ENCODE measurements at places on chromosomes 7 and 10. TPM values are rescaled to one million over a fixed set of nuclear protein-coding genes. Genes with fewer than 3 reads are reported as not detected.

C10orf95 gene
- 5.6 TPM for total RNA-seq

EMX2 gene
- total RNA-seq: not detected

TMEM213 gene
- 0.05 TPM for total RNA-seq

MBL2 gene
- total RNA-seq: not detected

GRID2IP gene
- 0.35 TPM for total RNA-seq

NAT16 gene
- total RNA-seq: not detected

GRCh38 chr7:47443049-47443448 is 138.9 kb downstream of the TNS3 start:
- H3K27ac ChIP-seq: no peak overlapping the region
- H3K4me3 ChIP-seq: no peak overlapping the region
- DNase-seq: no peak
- peaks cover 25% of the 10 kb centered on the region for H3K36me3 ChIP-seq

DNA sequence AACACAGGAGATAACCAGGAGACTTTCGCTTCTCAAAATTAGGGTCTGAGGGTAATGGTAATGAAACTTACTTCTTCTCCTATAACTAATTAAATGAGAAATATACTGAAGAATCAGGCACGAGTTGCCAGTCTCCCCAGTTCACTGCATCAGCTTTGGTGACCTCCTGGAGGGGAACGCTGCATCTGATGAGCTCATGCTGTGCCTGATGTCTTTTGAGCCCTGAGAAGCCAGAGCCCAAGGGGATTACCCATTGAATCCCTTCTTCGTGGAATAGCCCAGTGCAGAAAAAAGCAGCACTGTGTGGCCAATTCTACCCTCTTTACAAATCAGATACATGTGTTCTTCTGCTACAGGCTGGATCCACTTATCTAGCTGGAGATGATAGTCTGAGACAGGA is 45.1 kb downstream of the CYP2C9 start:
- H3K4me3 ChIP-seq: no peak overlapping the region
- H3K27me3 ChIP-seq: no peaks in the 10 kb centered on the region
- H3K4me1 ChIP-seq: no peaks in the 10 kb centered on the region

GRCh38 chr10:11339013-11339412 is 272.4 kb downstream of the USP6NL start:
- no peaks in the 10 kb centered on the region for H3K36me3 ChIP-seq
- no peaks in the 10 kb centered on the region for H3K27me3 ChIP-seq
- no peak overlapping the region for H3K4me3 ChIP-seq
- DNase-seq: no peak
- no peaks in the 10 kb centered on the region for H3K4me1 ChIP-seq

DNA sequence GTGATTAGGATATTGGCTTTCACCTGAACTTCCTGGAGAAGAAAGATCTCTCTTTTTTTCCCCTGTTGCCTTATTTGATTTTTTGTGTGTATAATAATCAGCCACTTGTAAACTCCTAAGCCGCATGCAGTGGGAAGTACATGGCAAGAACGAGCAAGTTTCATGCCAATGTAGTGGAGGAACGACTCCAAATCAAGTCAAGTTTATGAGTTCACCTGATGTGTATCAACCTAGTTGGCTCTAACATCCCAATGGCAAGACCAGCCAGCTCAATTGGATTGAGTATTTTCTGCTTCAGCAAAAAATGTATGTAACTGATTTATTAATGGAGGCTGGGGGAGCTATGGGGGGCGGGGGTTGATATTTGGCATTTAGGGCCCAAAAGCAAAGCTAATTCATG is 65.5 kb upstream of the LYZL1 start:
- no peaks in the 10 kb centered on the region for H3K4me1 ChIP-seq
- no peak overlapping the region for H3K27ac ChIP-seq
- no peak overlapping the region for H3K4me3 ChIP-seq
- no peak for DNase-seq
- no peaks in the 10 kb centered on the region for H3K27me3 ChIP-seq
- no peaks in the 10 kb centered on the region for H3K36me3 ChIP-seq

GRCh38 chr7:81499262-81500116 is 270.4 kb downstream of the HGF start:
- no peak overlapping the region for H3K27ac ChIP-seq
- no peaks in the 10 kb centered on the region for H3K27me3 ChIP-seq
- no peak overlapping the region for H3K4me3 ChIP-seq
- H3K36me3 ChIP-seq: no peaks in the 10 kb centered on the region
- DNase-seq: peak; percentile 69

DNA sequence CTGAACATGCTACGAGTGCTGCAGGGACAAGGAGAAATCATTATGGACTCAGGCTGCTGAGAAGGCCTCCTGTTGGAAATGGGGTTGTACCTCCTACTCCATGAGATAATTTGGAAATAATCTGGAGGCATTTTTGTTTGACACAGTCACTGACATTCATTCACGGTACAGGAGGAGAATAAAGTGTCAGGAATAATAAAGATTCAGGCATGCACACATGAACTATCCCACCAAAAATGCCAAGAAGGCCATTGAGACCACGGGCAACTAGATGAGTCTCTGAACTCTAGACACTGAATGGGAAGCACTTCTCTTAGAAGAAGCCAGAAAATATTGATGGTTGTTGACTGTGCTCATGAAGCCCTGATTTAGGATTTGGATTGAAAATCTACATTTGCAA is 220.9 kb upstream of the HABP2 start:
- H3K27me3 ChIP-seq: no peaks in the 10 kb centered on the region
- H3K27ac ChIP-seq: no peak overlapping the region
- peaks cover 2% of the 10 kb centered on the region for H3K4me1 ChIP-seq
- no peak for DNase-seq

DNA sequence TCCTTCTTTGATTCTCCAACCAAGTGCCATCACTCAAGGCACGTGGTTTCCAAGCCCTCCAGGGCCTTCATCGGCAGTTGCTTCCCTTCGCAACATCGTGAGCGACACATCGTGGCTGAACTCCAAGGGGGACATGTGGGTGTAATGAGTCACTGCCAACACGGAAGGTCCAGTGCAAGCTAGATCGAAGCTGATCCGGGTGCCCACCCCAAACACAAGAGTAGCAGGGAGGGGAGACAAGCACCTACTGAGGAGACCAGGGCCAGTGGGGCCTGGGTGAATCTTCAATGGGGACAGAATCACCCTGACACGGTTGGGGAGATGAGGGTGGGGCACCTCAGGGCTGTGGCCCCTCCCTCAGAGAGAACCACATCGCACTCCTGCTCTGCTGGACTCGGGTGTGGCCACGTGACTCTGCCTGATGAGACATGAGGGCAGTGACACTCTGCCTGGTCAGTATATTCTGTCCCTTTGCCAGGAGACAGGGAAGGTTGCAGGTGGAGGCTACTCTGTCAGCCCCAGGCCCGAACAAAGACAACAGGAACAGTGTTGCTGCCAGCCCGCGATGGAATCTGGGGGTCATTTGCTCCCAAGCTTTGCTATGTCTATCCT is 36.8 kb upstream of the HSPA12A start:
- DNase-seq: no peak
- no peaks in the 10 kb centered on the region for H3K27me3 ChIP-seq
- no peak overlapping the region for H3K4me3 ChIP-seq
- no peak overlapping the region for H3K27ac ChIP-seq
- H3K36me3 ChIP-seq: no peaks in the 10 kb centered on the region
- no peaks in the 10 kb centered on the region for H3K4me1 ChIP-seq

DNA sequence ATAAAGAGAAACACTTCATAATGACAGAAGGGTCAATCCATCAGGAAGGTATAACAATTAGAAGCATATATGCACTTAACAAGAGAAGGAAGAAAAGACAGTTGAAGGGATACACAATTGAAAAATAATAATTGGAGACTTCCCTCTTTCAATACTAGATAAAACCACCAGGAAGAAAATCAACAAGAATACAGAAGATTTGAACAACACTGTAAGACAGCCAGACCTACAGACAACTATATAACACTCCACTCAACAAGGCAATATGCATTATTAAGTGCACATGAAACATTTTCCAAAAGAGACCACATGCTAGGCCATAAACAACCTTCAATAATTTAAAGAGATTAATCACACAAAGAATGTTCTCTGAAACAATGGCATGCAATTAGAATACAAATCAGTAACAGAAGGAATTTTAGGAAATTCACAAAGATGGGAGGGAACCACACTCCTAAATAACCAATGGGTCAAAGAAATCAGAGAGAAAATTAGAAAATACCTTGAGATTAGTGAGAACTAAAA is 35.1 kb downstream of the ZNF438 start:
- H3K36me3 ChIP-seq: peaks cover 13% of the 10 kb centered on the region
- H3K4me3 ChIP-seq: no peak overlapping the region
- DNase-seq: no peak
- H3K4me1 ChIP-seq: no peaks in the 10 kb centered on the region
- H3K27me3 ChIP-seq: no peaks in the 10 kb centered on the region
- peak overlapping the region; percentile 90 for H3K27ac ChIP-seq

- H3K4me3 ChIP-seq: no peak overlapping the region
- peaks cover 16% of the 10 kb centered on the region for H3K4me1 ChIP-seq
- no peak overlapping the region for H3K27ac ChIP-seq
- DNase-seq: no peak
Observed at GRCh38 chr10:75102830-75103673, 8.4 kb upstream of the SAMD8 start.

GRCh38 chr7:20284771-20285143 is 45.9 kb upstream of the ITGB8 start:
- DNase-seq: no peak
- no peaks in the 10 kb centered on the region for H3K27me3 ChIP-seq
- H3K27ac ChIP-seq: no peak overlapping the region

GRCh38 chr7:38927751-38928150 is 18.8 kb upstream of the VPS41 start:
- no peak overlapping the region for H3K27ac ChIP-seq
- no peak overlapping the region for H3K4me3 ChIP-seq
- peaks cover 17% of the 10 kb centered on the region for H3K4me1 ChIP-seq
- H3K36me3 ChIP-seq: no peaks in the 10 kb centered on the region
- no peak for DNase-seq

- peak overlapping the region; percentile 33 for H3K27ac ChIP-seq
Observed at GRCh38 chr7:155669717-155670505, 25.4 kb downstream of the RBM33 start.

DNA sequence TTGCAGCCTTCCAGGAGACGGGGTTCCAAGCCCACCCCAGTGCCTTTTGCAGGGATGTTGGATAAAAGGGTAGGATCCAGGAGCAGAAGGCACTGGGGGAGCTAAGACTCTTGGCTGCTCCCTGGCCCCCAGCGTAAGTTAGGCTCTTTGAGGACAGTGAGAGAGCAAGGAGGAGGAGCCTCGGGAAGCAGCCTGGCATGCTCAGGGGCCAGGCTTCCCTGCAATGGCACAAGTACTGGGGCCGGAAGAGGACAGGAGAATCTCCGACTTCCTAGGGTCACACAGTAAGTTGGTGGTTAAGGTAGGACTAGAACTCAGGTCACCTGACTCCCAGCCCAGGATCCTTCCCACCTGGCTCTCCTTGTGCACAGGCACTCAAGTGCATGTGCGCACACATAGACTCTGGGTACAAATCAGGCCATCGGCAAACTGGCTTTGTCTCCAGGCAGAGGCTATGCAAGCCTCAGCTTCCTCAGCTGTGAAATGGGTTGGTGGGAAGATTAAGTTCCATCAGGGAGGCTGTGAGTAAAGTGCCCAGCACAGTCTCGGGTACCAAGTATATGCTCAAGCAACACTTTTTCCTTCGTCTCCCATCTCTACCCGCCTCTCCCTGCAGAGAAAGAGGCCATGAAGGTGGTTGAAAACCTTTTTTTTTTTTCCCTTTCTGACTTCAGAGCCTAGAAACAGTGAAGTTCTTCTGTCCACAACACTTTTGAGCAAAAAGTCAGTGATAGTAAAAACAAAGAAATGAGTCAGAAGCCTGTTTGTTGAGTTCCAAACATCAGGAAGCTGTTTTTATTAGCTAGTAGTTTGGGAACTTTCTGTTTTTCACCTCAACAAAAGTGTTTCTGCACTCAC is 79.1 kb downstream of the NEURL1 start:
- H3K4me3 ChIP-seq: no peak overlapping the region
- H3K4me1 ChIP-seq: no peaks in the 10 kb centered on the region
- H3K27me3 ChIP-seq: no peaks in the 10 kb centered on the region
- H3K36me3 ChIP-seq: no peaks in the 10 kb centered on the region
- no peak overlapping the region for H3K27ac ChIP-seq

DNA sequence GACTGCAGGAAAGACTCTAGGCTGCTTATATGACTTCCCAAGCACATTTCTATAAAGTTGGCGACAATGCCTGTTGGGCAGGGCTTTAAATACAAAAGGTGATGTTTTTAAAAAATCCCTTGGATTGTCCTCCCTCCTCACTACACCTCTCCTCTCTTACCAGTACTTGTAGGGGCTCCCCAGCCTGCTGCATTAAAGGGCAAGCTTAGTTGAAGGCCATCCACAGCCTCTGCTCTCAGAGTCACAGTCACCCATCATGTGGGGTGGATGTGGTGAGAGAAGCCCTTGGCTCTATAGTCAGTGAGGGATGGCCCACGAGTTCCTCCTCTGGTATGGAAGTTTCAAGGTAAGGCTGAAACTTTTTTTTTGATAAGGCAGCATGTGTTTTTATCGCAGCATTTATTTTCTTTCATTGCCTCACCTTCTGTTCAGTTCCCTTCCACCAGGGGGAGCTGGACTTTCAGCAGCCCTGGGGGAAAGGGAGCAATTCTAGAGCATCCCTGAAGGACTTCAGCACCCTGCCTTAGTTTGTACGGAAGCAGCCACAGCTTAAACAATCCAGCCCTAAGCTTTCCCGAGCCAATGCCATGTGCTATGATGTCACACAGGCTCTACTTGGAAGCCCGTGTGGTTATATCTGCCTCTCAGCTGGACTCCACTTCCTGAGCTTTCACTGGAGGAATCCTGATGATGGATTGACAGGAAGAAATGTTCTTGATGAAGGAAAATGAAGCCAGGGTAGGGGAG is 131.9 kb downstream of the CALCR start:
- no peaks in the 10 kb centered on the region for H3K36me3 ChIP-seq
- H3K27me3 ChIP-seq: no peaks in the 10 kb centered on the region
- no peak overlapping the region for H3K27ac ChIP-seq
- H3K4me1 ChIP-seq: no peaks in the 10 kb centered on the region

DNA sequence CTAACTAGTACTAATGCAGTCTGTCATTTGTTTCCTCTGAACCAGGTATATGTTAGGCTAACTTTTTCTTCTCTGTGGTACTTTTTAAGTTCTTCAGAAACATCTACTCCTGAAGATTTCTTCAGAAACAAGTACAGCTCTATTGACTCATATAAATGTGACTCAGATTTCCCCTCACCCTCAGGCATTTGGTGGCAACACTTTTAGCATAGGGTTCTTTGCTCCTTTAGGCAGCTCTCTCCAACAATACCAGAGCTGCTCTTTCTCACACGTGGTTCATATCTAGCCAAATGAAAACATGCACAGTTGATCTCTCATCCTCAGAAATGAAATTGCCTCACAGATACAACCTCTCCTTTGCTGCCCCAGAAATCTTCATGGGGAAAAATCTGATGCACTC is 939.8 kb downstream of the SORCS1 start:
- H3K4me3 ChIP-seq: no peak overlapping the region
- H3K4me1 ChIP-seq: no peaks in the 10 kb centered on the region
- H3K27me3 ChIP-seq: no peaks in the 10 kb centered on the region

DNA sequence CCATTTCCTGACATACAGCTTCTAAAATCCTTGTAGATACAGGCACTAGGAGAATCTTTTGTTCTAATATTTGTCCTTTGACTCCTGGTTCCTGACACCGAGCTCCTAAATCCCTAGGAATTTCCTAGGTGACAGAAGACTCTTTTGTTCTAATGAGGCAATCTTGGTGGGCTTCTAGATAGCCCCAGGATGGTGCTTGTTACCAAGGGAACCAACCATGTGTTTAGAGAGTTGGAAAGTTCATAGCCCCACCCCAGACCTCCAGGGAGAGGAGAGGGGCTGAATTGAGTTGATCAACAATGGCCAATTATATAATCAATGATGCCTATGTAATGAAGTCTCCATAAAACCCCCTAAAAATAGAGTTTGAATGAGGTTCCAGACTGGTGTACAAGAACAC is 145.1 kb downstream of the JMJD1C start:
- no peak overlapping the region for H3K27ac ChIP-seq
- no peaks in the 10 kb centered on the region for H3K4me1 ChIP-seq
- H3K27me3 ChIP-seq: no peaks in the 10 kb centered on the region
- H3K36me3 ChIP-seq: no peaks in the 10 kb centered on the region

Measured in left lung (tissue), 14 donors.